Muscle of arm (tissue), 14 donors: ENCODE measurements at places on chromosomes 5 and 9. TPM values are rescaled to one million over a fixed set of nuclear protein-coding genes. Genes with fewer than 3 reads are reported as not detected.

AKNA gene
- 5.4 TPM for polyA plus RNA-seq

C9orf72 gene
- not detected for polyA plus RNA-seq

OLFM1 gene
- 8.1 TPM for polyA plus RNA-seq

DMRT3 gene
- polyA plus RNA-seq, result 0.20 TPM
